ENCODE measurements at places on chromosomes 2 and 18.

DNA sequence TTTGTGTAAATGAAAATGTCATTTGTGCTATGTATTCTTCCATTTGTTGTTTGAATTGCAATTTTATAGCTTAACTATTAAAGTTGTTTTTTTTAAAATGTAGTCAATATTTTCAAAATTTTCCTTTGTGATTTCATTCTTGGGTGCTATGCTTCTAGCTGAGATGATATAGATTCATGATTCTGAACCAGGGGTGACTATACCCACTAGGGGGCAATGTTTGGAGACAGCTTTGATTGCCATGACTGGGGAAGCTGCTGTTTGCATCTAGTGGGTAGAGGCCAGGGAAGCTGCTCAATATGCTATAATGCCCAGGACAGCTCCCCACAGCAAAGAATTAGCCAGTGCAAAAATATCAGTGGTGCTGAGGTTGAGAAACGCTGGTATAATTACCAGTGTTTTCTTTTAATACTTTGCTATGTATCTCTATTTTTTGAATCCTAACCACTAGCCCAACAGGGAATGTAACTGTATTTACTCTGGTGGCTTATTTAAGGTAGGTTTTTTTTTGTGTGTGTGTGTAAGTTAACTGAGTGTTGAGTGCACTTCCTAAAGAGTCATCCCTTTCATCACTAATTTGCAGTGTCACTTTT is 99.7 kb downstream of the MEP1B start:
- no peak for DNase-seq

DNA sequence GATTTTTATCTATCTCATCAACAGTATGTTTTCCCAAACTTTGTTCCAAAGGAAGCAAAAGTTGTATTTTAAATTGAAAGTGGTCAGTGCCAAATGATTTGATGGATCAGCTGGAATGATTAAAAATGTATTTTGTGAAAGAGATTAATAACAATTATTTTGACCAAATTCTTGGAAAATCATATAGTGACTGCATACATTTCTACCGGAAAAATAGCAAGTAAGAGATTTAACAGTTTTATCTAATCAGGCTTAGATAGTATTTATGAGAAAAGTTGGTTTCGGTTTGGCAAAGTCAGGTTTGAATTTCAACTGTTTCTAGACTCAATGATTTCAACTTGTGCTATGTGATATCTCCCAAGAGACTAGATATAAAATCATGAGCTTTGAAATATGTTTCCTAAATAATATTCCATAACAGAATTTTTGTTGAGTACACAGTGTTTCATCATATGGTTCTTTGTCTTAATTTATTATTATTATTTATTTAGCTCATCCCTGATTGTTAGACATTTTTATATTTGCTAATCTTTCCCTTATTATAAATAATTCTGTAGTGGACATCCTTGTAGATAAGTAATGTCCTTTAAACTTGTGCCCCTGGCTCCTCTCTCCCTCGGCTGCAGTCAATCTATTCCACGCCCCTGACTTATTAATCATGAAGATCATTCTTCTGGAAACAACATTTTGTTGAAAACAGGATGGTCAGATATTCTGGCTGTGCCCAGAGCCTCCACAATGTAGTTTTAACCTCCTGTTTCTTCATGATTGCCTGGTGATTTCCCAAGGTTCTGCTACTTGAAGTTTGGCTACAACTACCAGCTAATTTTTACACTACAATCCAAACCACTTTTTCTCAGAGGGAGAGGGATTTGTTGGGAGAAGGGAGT is 520.7 kb upstream of the TCF4 start:
- DNase-seq = no peak

DNA sequence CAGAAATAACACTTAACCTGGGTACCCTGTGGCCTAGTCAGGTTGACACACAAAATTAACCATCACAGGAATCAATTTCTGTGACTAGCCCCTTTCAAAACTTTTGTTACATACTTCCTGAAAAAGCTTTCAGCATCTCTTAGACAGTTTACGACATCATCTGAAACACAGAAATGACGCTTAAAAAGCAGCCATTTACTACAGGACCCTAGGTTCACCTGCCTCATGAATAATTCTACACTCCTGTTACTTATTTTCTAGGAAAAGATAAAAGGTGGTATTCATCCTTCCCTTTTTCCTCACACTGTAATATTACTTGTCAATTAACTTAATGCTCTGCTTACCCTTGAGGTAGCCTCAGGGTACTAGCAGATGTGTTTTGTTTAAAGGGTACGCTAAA is 388.4 kb downstream of the IRS1 start:
- DNase-seq = no peak

GRCh38 chr18:76674596-76674995 is 147.8 kb upstream of the ZNF236 start:
- no peak for DNase-seq

- no peak for DNase-seq
These were observed 4.4 kb upstream of the PARD6G start for GRCh38 chr18:80251700-80252099.

DNA sequence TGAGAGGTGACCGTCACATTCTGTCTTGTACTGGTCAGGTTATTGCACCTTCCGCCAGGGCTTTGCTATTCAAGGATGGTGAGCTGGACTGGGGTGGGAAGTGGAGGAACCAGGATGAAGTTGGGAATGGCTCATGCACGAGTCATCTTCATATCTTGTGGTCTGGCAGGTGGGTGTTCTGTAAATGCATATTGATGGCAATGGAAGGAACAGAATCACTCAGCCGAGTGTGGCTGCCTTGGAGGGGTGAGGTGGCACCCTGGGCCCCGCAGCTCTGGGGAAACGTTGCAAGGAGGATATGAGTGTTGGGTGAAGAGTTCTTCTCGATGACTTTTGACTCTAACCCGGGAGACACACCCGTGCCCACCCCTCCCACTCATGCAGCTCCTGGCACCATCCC is 1.2 kb downstream of the NEU2 start:
- no peak for DNase-seq

DNA sequence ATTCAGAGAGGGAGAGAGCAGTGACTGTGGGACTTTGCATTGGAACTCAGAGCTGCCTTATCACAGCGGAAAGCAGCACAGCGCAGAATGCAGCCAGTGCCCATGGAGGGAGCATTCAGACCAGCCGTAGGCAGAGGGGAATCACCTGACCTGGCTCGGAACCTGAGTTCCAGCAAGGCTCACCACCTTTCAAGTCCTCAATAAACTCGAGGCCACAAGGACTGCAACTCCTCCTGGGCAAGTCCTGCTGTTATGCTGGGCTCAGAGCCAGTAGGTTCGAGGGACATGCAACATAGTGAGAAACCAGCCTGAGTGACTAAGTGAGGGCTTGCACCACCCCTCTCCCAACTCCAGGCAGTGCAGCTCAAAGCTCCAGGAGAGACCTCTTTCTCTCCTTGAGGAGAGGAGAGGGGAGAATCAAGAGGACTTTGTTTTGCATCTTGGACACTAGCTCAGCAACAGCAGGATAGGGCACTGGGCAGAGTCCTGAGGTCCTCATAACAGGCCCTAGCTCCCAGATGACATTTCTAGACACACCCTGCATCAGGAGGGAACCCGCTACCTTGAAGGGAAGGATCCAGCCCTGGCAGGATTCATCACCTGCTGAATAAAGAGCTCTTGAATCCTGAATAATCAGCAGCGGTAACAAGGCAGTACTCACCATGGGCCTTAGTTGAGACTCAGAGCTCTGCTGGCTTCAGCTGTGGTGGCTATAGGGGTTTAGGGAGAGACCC is 136.8 kb upstream of the OTOS start:
- no peak for DNase-seq
